Uterus (tissue), 4 donors: ENCODE measurements at places on chromosomes 4 and X. TPM values are rescaled to one million over a fixed set of nuclear protein-coding genes. Genes with fewer than 3 reads are reported as not detected.
A peak's percentile ranks its signal among the peaks of the same experiment; 100 is the strongest.

The MRFAP1 gene
- total RNA-seq: 29.2 TPM

The PABPC5 gene
- 0.77 TPM for total RNA-seq

GRCh38 chrX:34426334-34426733, 230.8 kb downstream of the TMEM47 start:
- H3K36me3 ChIP-seq: no peaks in the 10 kb centered on the region
- no peak for DNase-seq
- no peak overlapping the region for H3K4me3 ChIP-seq
- no peaks in the 10 kb centered on the region for H3K27me3 ChIP-seq
- H3K4me1 ChIP-seq: no peaks in the 10 kb centered on the region

The SRPX2 gene
- total RNA-seq: 9.4 TPM

- no peaks in the 10 kb centered on the region for H3K4me1 ChIP-seq
- no peaks in the 10 kb centered on the region for H3K36me3 ChIP-seq
- peak within 1 kb of the TSS; percentile 71 for H3K27ac ChIP-seq
- peak; percentile 81 for DNase-seq
- H3K4me3 ChIP-seq: peak within 1 kb of the TSS; percentile 53
- no peaks in the 10 kb centered on the region for H3K27me3 ChIP-seq
These were observed at the start of gene PORCN for GRCh38 chrX:48508400-48509244. TSS of gene PORCN (plus strand) at chrX:48508992. CDS start at chrX:48509821, 829 bp downstream.

DNA sequence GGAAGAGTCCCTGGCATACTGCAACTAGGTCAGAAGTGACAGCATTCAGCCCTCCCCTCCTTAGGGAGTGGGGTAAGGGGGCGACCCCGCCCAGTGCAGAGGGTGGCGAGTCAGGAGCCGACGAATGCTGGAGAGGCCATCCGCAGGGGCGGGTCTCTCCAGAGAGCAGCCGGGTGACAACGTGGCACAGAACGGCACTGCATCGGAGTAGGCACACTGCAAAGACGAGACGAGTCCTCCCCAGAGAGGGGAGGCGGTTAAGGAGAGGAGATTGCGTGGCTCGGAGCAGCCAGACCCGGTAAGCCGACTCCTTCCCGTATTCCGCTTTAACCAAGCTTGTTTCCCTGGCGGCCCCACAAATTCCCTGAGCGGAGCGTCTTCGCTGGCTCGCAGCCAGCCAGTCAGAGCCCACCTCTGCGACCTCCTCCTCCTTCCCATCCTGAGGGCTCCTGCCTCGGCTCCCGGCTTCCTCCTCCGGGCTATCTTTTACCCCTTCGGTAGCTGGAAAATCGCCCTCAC, 54.9 kb downstream of the LINC00632 start:
- H3K4me1 ChIP-seq: no peaks in the 10 kb centered on the region
- peak; percentile 12 for DNase-seq
- no peaks in the 10 kb centered on the region for H3K27me3 ChIP-seq
- H3K4me3 ChIP-seq: peak overlapping the region; percentile 20
- no peaks in the 10 kb centered on the region for H3K36me3 ChIP-seq

GRCh38 chr4:87071401-87071800, 136.6 kb downstream of the AFF1 start:
- DNase-seq: no peak
- H3K27ac ChIP-seq: peak overlapping the region; percentile 31
- H3K27me3 ChIP-seq: no peaks in the 10 kb centered on the region
- H3K4me1 ChIP-seq: peaks cover 16% of the 10 kb centered on the region
- H3K36me3 ChIP-seq: no peaks in the 10 kb centered on the region
- no peak overlapping the region for H3K4me3 ChIP-seq

The TASL gene
- 0.40 TPM for total RNA-seq

The ERVMER34-1 gene
- not detected for total RNA-seq

DNA sequence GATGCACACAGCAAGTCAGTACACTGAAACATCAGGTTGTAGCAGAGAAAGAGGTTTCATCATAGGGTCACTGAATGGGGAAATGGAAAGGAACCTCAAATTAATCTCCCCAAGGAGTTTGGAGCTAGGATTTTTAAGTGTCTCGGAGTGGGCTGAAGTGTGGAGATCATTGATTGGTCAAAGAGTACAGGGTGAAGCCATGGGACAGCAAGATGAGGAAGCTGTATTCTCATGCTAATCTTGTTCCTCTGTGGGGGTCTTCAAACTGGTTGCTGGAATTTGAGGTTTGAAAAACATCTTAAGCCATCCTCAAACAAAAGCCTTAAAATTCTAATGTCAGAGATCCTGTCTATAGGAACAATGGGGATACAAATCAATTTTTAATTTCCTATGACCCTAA, 78.8 kb upstream of the TEX13A start:
- H3K36me3 ChIP-seq: no peaks in the 10 kb centered on the region
- no peak for DNase-seq
- no peaks in the 10 kb centered on the region for H3K4me1 ChIP-seq
- no peaks in the 10 kb centered on the region for H3K27me3 ChIP-seq
- H3K4me3 ChIP-seq: no peak overlapping the region

GRCh38 chr4:26937139-26937538, 76.5 kb downstream of the STIM2 start:
- no peaks in the 10 kb centered on the region for H3K36me3 ChIP-seq
- no peak for DNase-seq
- no peaks in the 10 kb centered on the region for H3K4me1 ChIP-seq
- H3K27me3 ChIP-seq: no peaks in the 10 kb centered on the region
- no peak overlapping the region for H3K4me3 ChIP-seq

DNA sequence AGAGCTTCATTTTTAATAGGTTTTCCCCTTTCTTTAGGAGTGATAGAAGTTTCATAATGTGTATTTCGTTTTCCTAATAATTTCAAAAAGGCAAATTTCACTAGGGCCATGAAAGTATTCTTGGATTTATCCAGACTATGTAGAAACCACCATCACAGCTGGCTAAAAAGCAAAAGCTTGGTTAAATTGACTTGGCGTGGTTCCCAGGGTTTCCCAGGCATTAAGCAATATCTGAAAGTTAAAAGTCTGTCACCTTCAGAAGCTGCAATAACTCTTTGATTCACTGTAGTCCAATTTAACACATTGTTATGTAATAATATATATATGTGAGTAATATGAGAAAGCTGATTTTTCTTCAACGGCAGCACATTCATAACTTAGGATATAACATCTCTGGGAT, 38.3 kb downstream of the NDNF start:
- DNase-seq: no peak
- H3K36me3 ChIP-seq: no peaks in the 10 kb centered on the region
- H3K4me1 ChIP-seq: no peaks in the 10 kb centered on the region

DNA sequence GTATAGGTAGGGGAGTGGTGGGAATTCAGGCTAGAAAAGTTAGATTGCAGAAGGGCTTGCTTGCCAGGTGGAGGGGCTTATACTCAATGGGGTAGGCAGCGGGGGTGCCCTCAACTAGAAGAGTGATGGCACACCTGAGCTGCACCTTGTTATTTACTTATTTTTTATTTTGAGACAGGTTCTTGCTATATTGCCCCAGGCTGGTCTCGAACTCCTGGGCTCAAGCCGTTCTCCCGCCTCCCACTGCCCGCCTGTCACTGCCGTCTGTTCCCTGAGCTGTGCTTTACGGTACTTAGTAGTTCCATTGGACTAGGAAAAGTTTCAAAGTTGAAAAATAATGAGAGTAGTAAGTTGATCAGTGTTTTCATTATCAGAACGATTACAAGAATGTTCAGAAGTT, 2.0 kb downstream of the ZFX start:
- peak overlapping the region; percentile 100 for H3K27ac ChIP-seq
- DNase-seq: no peak
- no peaks in the 10 kb centered on the region for H3K27me3 ChIP-seq
- H3K4me1 ChIP-seq: peaks cover 17% of the 10 kb centered on the region

The SPATA4 gene
- not detected for total RNA-seq

The PPEF2 gene
- total RNA-seq: not detected

The STX18 gene
- total RNA-seq: 6.4 TPM
